ENCODE measurements at places on chromosomes 4 and X.

DNA sequence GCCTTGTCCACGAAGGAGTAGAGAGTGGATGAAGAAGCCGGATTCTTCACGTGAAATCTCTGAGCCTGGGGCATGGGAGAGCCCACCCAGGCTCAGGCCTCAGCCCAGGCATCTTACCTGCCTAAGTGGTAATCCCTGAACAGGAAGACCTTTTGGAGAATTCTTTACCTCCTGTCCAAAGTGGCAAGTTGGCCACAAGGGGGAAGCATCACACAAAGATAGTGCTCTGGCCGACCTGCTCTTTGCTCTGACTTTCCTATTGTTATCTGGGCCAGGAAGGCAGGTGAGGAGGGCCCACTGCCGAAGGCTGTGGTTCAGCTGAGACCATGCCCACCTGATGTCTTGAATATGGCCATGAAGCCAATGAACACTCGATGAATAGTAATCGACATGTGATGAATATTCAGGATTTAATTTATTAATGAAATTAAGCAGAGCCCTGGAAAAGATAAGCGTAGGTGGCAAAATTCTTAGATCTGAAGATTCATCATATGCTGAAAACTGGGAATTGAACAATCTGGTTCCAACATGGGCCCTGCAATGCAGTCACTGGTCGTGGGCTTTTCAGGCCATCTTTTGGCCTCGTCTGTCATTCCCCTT lies 93.8 kb downstream of the PDGFRA start:
- peak; percentile 79 for DNase-seq
- H3K4me3 ChIP-seq: no peak overlapping the region
- H3K27me3 ChIP-seq: no peaks in the 10 kb centered on the region
- H3K4me1 ChIP-seq: no peaks in the 10 kb centered on the region
- no peak overlapping the region for H3K27ac ChIP-seq

GRCh38 chr4:164423819-164424218 lies 330.1 kb upstream of the SMIM31 start:
- no peak for DNase-seq
- H3K4me3 ChIP-seq: no peak overlapping the region
- H3K27me3 ChIP-seq: no peaks in the 10 kb centered on the region
- no peaks in the 10 kb centered on the region for H3K4me1 ChIP-seq
- no peak overlapping the region for H3K27ac ChIP-seq
- H3K36me3 ChIP-seq: no peaks in the 10 kb centered on the region

GRCh38 chr4:95363966-95364365 lies 184.8 kb downstream of the UNC5C start:
- no peak overlapping the region for H3K4me3 ChIP-seq
- no peak for DNase-seq

- H3K27ac ChIP-seq: no peak overlapping the region
- H3K27me3 ChIP-seq: no peaks in the 10 kb centered on the region
- no peaks in the 10 kb centered on the region for H3K4me1 ChIP-seq
- no peak for DNase-seq
- H3K36me3 ChIP-seq: no peaks in the 10 kb centered on the region
Measured at GRCh38 chrX:70954871-70955270, 24.0 kb upstream of the SLC7A3 start.

GRCh38 chr4:123415576-123415975 lies 19.0 kb downstream of the SPRY1 start:
- peaks cover 20% of the 10 kb centered on the region for H3K4me1 ChIP-seq
- no peak overlapping the region for H3K4me3 ChIP-seq
- DNase-seq: no peak

DNA sequence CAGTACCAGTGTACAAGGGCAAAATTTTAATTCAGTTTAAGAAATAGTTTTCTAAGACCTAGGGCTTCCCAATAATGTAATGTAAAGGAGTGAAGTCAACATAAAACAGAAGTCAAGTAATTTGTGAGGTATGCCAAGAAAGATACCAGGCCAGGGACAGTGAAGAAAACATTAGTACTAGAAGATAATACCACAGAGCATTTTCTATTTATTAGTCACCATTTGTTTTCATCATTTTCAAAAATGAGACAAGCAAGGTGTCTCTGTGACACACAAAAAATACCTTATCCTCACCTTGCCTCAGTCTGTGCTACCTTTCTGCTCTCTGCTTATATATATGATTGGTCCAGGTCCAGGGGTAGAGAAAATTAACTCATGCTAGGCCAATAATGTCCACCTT lies 46.8 kb downstream of the VEGFC start:
- no peaks in the 10 kb centered on the region for H3K4me1 ChIP-seq
- no peak for DNase-seq
- no peaks in the 10 kb centered on the region for H3K36me3 ChIP-seq

DNA sequence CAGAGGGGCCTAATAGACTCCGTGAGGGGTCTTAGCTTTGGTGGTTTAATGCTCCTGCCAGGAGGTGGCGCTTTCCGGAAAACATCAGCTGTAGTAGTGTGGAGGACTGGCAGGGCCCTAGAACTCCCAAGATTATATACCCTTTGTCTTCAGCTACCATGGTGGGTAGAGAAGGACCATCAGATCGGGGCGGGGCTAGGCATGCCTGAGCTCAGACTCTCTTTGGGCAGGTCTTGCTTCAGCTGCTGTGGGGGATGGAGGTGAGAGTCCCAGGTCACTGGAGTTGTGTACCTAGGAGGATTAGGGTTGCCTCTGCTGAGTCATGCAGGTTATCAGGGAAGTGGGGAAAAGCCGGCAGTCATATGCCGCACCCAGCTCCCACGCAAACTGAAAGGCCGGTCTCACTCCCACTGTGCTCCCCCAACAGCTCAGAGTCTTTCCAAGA lies 63.0 kb upstream of the AGA start:
- H3K27ac ChIP-seq: no peak overlapping the region
- no peaks in the 10 kb centered on the region for H3K27me3 ChIP-seq
- no peaks in the 10 kb centered on the region for H3K4me1 ChIP-seq
- no peak overlapping the region for H3K4me3 ChIP-seq
- H3K36me3 ChIP-seq: no peaks in the 10 kb centered on the region

DNA sequence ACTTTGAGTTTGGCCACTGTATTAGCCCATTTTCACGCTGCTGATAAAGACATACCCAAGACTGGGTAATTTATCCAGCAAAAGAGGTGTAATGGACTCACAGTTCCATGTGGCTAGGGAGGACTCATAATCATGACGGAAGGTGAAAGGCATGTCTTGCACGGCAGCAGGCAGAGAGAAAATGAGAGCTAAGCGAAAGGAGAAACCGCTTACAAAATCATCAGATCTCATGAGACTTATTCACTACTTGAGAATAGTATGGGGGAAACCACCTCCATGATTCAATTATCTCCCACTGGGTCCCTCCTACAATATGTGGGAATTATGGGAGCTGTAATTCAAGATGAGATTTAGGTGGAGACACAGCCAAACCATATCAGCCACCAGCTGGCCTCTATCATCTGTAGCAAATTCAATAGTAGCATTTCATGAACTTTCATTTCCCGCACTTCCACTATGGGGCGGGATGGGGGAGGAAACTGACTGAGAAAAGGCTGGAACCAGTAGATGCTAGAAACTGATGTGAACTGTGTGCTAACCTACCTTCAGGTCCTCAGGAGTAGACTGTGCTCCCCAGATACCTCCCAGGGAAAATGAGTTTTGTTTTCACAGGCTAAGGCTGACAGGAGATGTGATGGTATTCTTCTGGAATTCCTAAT lies 35.3 kb upstream of the LGI2 start:
- DNase-seq: peak; percentile 57
- H3K4me1 ChIP-seq: no peaks in the 10 kb centered on the region
- no peaks in the 10 kb centered on the region for H3K27me3 ChIP-seq
- H3K27ac ChIP-seq: no peak overlapping the region

DNA sequence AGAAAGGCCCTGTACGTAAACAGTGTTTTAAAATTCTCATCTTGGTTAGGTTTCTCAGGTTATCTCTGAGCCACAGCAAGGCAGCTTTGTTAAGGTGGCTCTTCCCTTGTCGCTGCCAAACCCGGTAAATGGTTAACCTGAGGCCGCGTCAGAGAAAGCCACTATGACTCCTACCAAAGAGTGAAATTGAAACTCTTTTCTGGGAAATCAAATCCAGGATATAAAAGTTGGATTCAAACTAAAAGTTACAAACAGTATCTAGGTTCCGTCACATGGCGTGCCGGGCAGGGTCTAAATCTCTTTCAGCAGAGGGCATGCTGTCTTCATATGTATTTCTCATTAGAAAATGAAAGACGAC lies 433 bp downstream of the MMAA start:
- H3K27ac ChIP-seq: peak overlapping the region; percentile 95
- peak overlapping the region; percentile 83 for H3K4me3 ChIP-seq
- H3K27me3 ChIP-seq: no peaks in the 10 kb centered on the region
- peak; percentile 68 for DNase-seq
- no peaks in the 10 kb centered on the region for H3K36me3 ChIP-seq

DNA sequence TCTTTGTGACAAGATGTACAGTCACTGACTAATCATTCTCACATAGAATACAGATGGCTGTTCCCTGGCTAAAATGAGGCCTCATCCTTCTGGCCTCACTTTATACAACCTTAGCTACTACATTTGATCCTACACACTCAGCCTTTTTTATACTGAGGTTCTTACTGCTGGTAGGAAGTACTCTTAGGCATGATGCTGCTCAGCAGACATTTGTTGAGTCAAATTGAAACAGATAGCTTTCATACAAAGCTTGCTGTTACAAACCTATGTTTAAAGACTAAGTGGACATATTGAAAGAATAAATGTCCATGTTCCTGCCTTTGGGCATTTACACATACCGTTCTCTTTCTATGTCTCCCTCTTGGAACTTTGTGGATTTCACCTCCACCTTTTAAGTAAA lies 154.9 kb downstream of the NPFFR2 start:
- no peaks in the 10 kb centered on the region for H3K4me1 ChIP-seq
- H3K4me3 ChIP-seq: no peak overlapping the region
- no peaks in the 10 kb centered on the region for H3K36me3 ChIP-seq
- no peaks in the 10 kb centered on the region for H3K27me3 ChIP-seq
- no peak overlapping the region for H3K27ac ChIP-seq

- H3K27me3 ChIP-seq: no peaks in the 10 kb centered on the region
- no peaks in the 10 kb centered on the region for H3K36me3 ChIP-seq
Measured at GRCh38 chrX:10972706-10973105, 138.4 kb upstream of the HCCS start.

DNA sequence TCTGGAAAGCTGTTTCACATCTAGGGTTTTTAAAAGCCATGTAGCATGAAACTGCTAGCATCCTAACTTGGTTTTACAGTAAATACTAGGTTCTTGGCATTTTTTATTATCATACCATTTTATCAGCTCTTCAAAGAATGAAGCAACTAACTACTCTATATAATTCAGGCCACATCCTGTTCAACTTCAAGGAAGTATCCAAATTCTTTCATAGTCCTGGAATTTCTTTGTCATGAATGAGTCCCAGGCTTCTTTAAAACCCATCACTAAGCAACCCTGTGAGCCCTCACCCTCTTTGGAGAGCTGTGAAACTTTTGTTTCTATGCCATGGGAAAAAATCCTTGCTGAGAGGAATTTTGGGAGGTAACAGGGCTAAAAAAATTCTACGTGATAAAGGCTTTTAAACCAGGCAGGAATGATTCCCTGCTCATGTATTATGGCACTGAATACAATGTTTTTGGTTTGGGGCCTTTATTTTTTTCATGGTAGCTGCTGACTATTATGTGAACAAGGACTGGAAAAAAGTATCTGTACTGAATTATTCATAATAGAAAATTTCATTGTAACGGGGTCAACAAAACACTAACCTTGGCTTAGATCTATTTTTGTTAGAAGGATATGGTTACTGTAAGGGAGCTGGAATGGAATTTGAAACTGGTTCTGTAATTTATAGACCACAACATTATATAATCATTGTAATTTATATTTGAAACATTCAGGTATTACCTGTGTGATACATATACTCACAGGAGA lies 164.9 kb downstream of the DCTD start:
- no peak overlapping the region for H3K4me3 ChIP-seq
- no peak for DNase-seq
- no peaks in the 10 kb centered on the region for H3K4me1 ChIP-seq
- no peaks in the 10 kb centered on the region for H3K36me3 ChIP-seq

DNA sequence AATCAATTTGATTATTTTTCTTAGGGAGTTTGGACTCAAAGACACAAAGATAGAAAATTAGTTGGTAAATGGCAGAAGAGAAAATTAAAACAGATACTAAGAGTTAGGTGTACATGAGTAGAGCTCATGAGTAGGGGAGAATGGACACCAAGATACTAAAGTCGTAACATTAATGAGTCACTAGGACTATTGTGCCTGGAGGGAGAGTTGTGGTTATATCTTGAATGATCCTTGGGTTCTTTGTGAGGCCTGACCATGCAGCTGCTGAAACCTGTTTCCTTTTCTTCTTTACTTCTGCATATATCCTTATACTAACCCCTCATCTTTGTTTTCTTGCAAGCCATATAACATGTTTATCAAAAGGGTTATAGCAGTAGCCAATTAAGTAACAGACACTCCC lies 532.8 kb downstream of the RPA4 start:
- H3K36me3 ChIP-seq: no peaks in the 10 kb centered on the region
- DNase-seq: no peak
- no peak overlapping the region for H3K4me3 ChIP-seq
- H3K27ac ChIP-seq: no peak overlapping the region

GRCh38 chr4:118879409-118879808 lies 9.2 kb upstream of the SYNPO2 start:
- no peak overlapping the region for H3K27ac ChIP-seq
- no peaks in the 10 kb centered on the region for H3K36me3 ChIP-seq
- no peak for DNase-seq
- no peak overlapping the region for H3K4me3 ChIP-seq
- no peaks in the 10 kb centered on the region for H3K27me3 ChIP-seq
- no peaks in the 10 kb centered on the region for H3K4me1 ChIP-seq

DNA sequence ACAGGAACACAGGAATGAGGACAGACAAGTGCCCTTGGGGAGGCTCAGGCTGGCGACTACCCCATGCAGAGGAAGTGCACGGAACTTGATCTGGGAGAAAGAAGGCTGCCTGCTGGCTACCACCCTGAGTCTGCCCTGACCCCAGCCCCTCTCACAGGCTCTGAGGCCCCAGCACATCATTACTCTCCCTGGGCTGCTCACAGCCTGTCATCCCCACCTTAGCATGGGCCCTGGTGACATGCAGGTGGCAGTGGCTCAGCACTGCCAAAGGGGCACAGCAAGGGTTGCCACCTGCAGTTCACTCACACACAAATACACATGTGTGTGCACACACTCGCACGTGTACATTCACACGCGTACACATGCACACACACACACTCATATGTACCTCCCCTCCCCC lies 26.1 kb upstream of the MAMLD1 start:
- no peaks in the 10 kb centered on the region for H3K27me3 ChIP-seq
- no peaks in the 10 kb centered on the region for H3K36me3 ChIP-seq
- no peak overlapping the region for H3K27ac ChIP-seq
- DNase-seq: no peak

Measured in testis (tissue), 5 donors.